ENCODE measurements at places on chromosomes 4 and X.

- DNase-seq: no peak
These were observed 10.8 kb downstream of the ADRA2C start for GRCh38 chr4:3777033-3777390.

DNA sequence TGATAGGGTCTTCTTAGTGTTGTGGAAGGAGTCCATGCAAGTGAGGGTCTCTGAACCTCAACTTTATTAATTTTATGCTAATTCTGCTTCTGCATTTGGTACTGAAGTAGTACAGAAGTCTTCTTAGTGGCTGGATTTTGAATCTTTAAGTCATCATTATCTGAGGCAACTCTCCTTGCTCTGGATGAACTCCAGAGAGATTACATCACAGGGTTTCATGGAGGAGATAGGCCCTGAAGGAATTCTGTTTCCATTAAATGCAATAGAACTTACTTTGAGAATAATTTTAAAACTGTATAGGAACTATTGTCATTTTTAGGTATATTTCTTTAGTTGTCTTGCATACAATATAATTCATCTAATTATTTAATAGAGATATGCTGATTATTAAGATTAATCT is 451.2 kb downstream of the FAT4 start:
- DNase-seq: peak; percentile 29

- DNase-seq: no peak
These were observed 475.0 kb upstream of the PCDH7 start for GRCh38 chr4:30245140-30245539.

GRCh38 chr4:108887034-108887433 is 124.2 kb upstream of the ETNPPL start:
- no peak for DNase-seq

- DNase-seq: peak; percentile 17
These were observed 43.1 kb upstream of the BCOR start for GRCh38 chrX:40140706-40141499.

DNA sequence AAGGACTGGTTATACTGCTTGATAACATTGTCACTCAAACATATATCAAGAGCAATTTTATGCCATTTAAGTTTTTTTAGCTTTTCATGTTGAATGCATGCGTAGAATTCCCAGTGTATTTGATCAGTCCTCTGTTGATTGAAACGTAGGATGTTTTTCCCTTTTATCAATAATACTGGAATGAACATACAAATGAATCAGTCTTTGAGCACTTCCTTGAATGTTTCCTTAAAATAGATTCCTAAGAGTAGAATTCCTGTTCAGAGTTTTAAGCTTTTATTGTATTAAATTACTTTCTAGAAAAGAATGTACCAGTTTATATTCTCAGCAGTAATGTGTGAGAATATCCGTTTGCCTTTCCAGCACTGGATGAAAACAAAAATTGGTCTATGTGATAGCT is 37.8 kb downstream of the ADD1 start:
- DNase-seq: no peak

DNA sequence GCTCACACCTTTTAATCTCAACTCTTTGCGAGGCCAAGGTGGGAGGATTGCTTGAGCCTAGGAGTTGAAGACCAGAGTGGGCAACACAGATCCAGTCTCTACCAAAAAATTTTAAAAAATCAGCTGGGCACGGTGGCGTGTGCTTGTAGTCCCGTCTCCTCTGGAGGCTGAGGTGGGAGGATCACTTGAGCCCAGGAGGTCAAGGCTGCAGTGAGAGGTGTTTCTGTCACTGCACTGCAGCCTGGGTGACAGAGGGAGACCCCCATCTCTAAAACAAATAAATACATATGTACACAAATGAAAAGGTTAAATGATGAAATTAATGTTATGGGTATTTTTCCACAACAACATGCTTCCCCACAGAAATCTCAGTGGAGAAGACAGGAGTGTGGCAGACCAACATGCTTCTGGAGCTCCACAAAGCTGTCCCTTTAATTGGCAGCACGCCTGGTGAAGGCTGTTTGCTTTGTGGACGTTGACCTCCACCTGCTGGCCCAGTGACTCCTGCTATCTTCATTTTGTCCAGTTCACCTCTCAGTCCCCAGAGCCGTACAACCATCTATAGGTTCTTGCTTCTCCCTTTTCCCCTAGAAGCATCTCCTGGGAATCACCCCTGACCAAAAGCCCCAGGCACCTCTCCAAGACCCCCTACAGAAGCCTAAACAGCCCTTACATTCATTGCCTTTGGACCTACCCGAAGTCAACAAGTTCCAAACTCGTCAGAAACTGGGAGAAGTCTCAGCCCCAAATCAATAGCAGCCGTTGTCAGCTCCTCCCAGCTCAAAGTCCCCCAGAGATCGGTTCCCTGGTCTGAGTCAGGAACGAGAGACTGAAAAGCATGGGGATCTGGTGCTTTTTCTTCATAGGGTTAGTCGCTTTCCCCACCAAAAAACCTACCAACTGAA is 36.4 kb upstream of the CD99 start:
- no peak for DNase-seq

Data from fibroblast of skin of scalp (primary cell).